ENCODE measurements at places on chromosomes 6 and 20. TPM values are rescaled to one million over a fixed set of nuclear protein-coding genes. Genes with fewer than 3 reads are reported as not detected.

DNA sequence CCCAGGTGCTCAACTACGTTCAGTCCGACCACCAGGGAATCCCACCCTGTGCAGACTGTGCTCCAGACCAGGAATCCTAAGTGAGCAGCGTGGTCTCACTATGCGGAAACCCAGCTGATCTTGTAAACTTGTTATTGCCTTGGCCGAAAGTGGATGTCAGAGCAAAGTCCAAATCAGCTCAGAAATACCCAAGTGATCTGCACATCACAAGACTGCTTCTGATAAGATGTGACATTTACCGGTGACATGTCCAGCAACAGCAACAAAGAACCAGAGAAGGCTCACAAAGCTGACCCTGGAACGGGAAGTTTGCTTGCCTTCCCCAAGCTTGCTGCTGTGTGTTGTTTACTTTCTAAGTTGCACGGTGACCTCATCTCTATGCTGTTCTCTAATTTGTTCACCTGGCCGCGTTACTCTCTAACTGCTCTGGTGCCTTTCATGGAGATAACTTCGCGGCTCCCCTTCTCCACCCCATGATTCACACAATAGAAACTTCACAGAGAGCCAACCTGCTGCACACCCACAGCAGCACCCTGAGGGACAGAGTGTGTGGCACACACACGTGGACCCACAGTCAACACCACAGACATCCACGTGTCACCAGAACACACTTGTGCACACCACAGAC, 1.7 kb downstream of the BNIP5 start:
- no peak for DNase-seq
- no peak overlapping the region for H3K4me3 ChIP-seq
- no peaks in the 10 kb centered on the region for H3K27me3 ChIP-seq
- no peaks in the 10 kb centered on the region for H3K4me1 ChIP-seq
- H3K27ac ChIP-seq, result no peak overlapping the region

- no peak overlapping the region for H3K27ac ChIP-seq
- H3K4me1 ChIP-seq, result peaks cover 3% of the 10 kb centered on the region
- H3K4me3 ChIP-seq, result no peak overlapping the region
- H3K27me3 ChIP-seq, result no peaks in the 10 kb centered on the region
- DNase-seq, result peak; percentile 72
- no peaks in the 10 kb centered on the region for H3K36me3 ChIP-seq
Measured at GRCh38 chr6:136826216-136826615, 3.8 kb downstream of the PEX7 start.

- no peaks in the 10 kb centered on the region for H3K4me1 ChIP-seq
- H3K27me3 ChIP-seq, result no peaks in the 10 kb centered on the region
- no peak overlapping the region for H3K27ac ChIP-seq
- no peak for DNase-seq
Measured at GRCh38 chr20:3192226-3193015, 12.1 kb downstream of the DDRGK1 start.

DNA sequence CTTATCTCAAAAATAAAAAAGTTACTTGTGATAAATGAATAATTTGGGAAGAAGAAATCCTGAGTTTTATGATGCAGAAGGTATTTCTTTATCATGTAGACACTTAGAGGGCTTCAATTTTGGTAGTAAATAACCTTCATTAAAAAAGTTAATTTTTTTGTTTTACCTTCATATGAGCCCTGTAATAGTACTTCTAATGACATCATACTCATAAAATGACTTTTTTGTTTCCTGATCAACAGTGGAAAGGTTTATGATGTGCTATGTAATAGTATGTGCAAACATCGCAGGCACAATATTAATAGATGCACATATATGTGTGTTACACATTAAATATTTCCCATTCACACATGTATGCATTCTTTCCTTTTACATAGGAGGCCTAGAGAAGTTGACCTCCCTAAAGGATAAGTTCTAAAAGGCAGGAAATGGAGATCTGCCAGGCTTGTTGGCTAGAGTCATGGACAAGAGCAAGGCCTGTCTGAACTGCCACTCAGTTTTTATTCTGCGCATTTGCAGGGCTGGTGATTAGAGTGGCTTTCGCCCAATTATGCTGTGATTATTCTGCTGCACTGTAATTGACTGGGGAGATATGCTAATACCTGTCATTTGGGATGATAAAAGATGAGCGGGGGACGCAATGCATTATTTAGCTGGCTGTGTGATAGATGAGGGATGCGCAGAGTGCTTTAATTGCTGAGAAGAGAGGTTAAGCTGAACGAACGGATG, 272.6 kb downstream of the TMEM242 start:
- H3K4me3 ChIP-seq, result no peak overlapping the region
- H3K36me3 ChIP-seq, result no peaks in the 10 kb centered on the region
- peaks cover 32% of the 10 kb centered on the region for H3K4me1 ChIP-seq
- DNase-seq, result no peak
- H3K27me3 ChIP-seq, result no peaks in the 10 kb centered on the region

- H3K27ac ChIP-seq, result no peak overlapping the region
- H3K4me1 ChIP-seq, result no peaks in the 10 kb centered on the region
- no peak overlapping the region for H3K4me3 ChIP-seq
Measured at GRCh38 chr6:56297022-56297989, 49.9 kb upstream of the COL21A1 start.

DNA sequence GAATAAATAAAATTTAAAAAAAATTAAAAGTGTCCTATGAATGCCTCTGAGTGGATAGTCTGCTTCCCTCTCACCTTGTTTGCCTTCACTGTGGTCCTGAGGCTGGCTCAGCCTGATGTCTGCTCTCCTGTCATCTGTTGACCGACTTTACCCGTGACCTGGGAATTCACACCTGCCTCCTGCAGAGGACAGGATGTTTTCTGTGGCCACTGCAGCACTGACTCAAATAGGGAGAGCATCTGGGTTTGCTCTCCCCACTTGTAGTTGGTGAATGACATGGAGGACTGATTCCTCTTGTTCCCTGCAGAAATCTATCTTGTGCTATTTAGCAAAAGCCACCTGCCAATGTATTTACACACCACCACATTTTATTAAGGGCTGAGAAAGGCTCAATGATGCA, 52.4 kb upstream of the ERVFRD-1 start:
- H3K4me1 ChIP-seq, result peaks cover 17% of the 10 kb centered on the region
- DNase-seq, result no peak
- H3K27ac ChIP-seq, result no peak overlapping the region
- no peaks in the 10 kb centered on the region for H3K36me3 ChIP-seq
- no peaks in the 10 kb centered on the region for H3K27me3 ChIP-seq
- no peak overlapping the region for H3K4me3 ChIP-seq

GRCh38 chr6:163310973-163311383, 103.5 kb upstream of the QKI start:
- no peaks in the 10 kb centered on the region for H3K4me1 ChIP-seq
- no peaks in the 10 kb centered on the region for H3K36me3 ChIP-seq
- no peaks in the 10 kb centered on the region for H3K27me3 ChIP-seq

DNA sequence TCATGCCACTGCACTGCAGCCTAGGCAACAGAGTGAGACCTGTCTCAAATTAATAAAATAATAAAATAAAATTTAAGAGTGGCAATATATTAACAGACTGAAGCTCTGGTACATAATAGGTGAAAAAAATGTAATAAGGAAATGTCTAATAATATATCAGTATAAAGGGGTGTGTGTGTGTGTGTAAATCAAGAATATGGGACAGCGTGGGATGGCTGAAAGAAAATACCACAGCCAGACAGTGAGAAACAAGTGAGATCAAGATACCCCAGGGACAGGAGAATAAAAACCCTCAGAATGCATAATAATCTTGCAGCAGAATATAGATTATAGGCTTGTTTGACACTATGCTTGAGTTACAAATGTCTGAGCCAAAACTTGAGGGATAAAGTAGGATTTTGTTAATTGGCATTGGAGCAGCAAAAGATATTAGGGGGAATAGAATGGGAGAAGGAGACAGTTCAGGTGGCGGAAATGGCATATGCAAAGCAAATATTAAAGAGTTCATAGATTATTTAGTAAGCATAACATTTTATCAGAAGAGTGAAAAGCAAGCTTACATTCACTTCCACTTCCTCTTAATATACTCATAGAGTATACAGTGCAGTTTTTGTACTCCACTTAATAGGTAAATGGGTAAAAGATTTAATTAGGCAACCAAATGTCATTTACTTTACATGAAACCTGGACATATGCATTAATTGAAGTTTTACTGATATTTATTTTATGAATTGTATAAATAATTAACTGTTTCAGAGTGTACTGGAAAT, 398.5 kb upstream of the GJE1 start:
- no peak overlapping the region for H3K4me3 ChIP-seq
- H3K4me1 ChIP-seq, result no peaks in the 10 kb centered on the region
- H3K27ac ChIP-seq, result no peak overlapping the region
- no peaks in the 10 kb centered on the region for H3K36me3 ChIP-seq

DNA sequence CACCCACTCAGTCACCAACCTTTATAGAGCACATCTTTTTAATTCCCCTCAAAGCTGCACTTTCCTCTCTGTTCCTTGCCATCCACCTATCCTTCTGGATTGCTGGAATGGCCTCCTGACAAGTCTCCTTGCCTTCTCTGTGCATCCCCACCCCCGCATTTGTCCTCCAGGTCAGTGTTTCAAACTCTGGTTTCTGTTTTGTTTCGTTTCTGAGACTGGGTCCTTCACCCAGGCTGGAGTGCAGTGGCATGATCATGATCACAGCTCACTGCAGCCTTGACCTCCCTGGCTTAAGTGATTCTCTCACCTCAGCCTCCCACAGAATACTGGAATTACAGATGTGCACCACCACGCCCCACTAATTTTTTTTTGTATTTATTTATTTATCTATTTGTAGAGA, 96.2 kb downstream of the PLCB1 start:
- H3K27me3 ChIP-seq, result no peaks in the 10 kb centered on the region
- H3K27ac ChIP-seq, result no peak overlapping the region
- no peak for DNase-seq
- H3K4me3 ChIP-seq, result no peak overlapping the region
- no peaks in the 10 kb centered on the region for H3K36me3 ChIP-seq

DNA sequence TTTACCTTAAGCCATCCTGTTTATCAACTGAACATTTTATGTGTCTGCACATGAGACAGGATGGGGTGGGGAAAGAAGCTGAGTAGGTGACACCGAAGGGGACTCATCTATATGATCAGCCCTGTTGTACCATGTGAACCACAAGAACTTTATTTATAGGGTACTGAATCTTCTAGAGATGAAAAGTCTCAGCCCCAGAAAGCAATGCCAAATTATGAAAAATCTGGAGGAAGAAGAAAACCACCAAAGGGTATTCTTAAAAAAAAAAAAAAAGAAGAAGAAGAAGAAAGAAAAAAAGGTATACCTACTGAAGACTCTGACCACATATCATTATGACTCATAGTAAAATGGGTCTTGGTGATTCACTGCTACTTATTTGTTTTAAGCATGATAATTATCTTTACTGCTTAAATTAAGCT, 39.8 kb upstream of the HBS1L start:
- H3K27me3 ChIP-seq, result no peaks in the 10 kb centered on the region
- no peak for DNase-seq
- no peaks in the 10 kb centered on the region for H3K36me3 ChIP-seq
- H3K4me1 ChIP-seq, result peaks cover 13% of the 10 kb centered on the region
- no peak overlapping the region for H3K4me3 ChIP-seq

DNA sequence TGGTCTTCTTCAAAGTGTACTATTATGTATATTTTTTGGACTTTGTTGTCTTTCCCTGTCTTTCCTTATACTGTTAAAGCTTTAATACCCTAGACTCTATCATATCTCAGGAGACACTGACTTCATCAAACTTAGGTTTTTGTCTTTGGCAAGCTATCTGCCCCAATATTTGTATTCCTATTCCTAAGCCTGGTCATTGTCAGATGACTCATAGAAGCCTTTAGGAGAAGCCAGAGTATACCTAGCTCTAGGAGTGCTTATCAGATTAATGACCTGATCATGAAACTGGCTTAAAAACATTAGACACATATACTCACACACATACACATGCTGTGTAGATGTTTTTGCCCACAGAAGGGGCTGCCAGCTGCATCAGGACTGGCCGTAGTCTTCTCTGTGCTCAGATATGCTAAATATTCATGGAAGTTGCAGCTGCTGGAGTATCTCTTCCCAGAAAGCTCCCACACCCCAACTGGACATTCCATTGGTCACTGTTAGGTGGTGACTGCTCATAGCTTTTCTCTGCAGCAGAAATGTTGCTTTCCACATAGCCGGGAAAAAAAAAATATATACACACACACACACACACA, 102.0 kb downstream of the ANKS1A start:
- no peaks in the 10 kb centered on the region for H3K27me3 ChIP-seq
- H3K4me3 ChIP-seq, result no peak overlapping the region
- H3K36me3 ChIP-seq, result peaks cover 18% of the 10 kb centered on the region
- H3K27ac ChIP-seq, result no peak overlapping the region
- no peak for DNase-seq

DNA sequence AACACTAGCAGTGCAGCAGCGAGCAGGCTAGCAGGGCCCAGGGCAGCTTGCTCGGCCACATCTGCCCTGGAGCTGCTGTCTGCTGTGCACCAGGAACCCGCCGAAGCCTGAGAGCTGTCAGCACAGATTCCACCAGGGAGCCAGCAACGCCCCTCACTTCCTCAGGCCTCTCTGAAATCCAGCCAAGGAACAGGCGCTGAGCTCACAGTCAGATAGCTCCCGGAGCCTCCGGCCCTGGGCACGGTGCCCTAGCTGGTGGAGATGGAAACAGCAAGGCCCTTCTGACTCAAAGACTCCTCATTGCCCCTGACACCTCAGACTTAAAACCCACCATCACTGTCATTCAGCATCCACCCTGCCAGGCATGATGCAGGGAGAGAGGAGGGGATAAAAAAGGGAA, 839.4 kb downstream of the MAFB start:
- H3K36me3 ChIP-seq, result no peaks in the 10 kb centered on the region
- H3K27ac ChIP-seq, result no peak overlapping the region
- H3K4me3 ChIP-seq, result no peak overlapping the region
- H3K4me1 ChIP-seq, result peaks cover 5% of the 10 kb centered on the region
- DNase-seq, result peak; percentile 76

- H3K27ac ChIP-seq, result no peak overlapping the region
- H3K36me3 ChIP-seq, result no peaks in the 10 kb centered on the region
- no peak overlapping the region for H3K4me3 ChIP-seq
Measured at GRCh38 chr20:49610691-49611538, 43.0 kb upstream of the PTGIS start.

DNA sequence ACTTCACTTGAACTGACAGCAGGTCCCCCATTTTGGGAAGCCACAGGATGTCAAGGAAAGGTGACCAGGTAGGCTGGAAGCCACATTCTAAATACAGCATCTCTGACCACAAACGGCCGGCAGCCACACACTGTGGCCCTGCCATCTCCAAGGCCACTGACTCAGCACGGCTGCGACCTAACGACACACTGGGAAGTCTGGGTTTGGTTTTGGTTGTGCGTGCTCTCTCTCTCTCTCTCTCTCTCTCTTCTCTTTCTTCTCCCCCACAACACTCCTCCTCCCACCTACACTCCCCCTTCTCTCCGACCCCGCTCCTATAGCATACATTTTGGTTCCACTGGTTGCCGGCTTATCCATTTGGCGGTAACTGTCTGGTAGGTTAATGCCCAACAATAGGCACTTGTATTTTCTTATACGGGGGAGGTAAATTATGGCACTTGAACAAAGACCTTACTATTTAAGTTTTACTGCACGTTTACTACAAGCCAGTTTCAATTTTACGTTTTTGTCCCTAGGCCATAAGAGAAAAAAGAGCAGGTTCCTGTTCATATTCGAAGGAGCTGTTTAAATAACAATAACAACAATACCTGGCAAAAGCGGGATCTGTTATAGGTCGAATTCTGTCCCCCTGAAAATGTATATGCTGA, 103.6 kb downstream of the GMDS start:
- no peak overlapping the region for H3K4me3 ChIP-seq
- H3K36me3 ChIP-seq, result no peaks in the 10 kb centered on the region
- no peaks in the 10 kb centered on the region for H3K27me3 ChIP-seq
- H3K4me1 ChIP-seq, result peaks cover under 1% of the 10 kb centered on the region

NEDD9 gene
- total RNA-seq, result 53.9 TPM

SGK2 gene
- total RNA-seq, result 0.33 TPM

SLC16A10 gene
- 20.7 TPM for total RNA-seq

RPRD1B gene
- total RNA-seq, result 28.7 TPM

SLPI gene
- 3.0 TPM for total RNA-seq

NR2E1 gene
- total RNA-seq, result not detected

Measured in thyroid gland (tissue), 4 donors.